ENCODE measurements at places on chromosomes 7 and 10.

GRCh38 chr7:127782654-127783559 is 130.9 kb downstream of the SND1 start:
- no peak for DNase-seq

DNA sequence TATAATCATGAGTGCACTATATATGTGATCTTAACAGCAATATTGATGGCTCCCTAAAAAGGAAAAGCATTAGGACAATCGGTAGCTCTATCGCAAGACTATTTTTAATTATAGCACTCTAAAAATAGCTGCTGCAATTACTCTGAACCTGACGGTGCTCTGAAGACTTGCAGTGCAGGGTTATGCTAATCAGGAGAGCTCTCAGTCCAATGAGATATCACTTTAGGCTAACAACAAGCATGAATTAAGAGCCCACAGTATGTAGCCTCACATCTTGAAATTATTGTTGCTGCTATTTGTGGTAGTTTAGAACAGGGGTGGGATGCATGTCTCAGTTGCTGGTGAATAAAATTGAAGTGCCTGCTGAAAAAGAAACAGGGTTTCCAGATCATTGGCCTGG is 515.8 kb upstream of the AKR1E2 start:
- no peak for DNase-seq

GRCh38 chr10:113578773-113579172 is 25.9 kb downstream of the HABP2 start:
- no peak for DNase-seq

DNA sequence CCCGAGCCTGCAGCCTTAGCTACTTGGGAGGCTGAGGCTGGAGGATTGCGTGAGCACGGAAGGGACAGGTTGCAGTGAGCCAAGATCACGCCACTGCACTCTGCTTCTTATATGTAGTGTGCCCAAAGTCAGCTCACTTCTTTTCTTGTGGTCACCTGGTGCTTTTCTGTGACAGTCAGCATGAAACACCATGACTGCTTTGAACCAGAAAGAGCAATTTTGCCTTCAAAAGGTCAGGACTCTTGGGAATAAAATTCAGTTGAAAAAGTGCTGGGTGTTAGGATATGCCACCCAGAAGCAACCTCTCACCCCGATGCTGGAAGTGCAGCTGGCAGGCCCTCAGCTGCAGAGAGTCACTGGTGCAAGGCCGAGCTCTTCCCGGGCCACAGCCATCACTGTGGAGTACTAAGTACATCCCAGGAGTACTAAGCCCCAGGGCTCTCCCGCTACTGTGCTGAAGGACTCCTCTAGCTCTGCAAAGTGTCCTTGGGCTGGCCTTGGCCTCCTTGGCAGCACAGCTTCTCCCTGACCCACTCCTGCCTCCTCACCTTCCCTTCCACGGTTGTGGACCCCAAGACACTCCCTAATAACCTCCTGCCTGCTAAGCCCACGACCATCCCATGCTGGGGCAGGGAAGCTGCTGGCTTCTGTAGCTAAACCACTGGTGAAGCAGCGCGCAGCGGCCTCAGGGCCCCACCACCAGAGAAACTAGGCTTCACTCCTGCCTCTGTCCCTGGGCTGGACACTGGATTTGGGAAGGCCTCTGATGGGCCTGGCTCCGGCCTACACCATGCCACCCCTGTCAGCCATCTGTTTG is 17.6 kb upstream of the GDI2 start:
- DNase-seq, result no peak

DNA sequence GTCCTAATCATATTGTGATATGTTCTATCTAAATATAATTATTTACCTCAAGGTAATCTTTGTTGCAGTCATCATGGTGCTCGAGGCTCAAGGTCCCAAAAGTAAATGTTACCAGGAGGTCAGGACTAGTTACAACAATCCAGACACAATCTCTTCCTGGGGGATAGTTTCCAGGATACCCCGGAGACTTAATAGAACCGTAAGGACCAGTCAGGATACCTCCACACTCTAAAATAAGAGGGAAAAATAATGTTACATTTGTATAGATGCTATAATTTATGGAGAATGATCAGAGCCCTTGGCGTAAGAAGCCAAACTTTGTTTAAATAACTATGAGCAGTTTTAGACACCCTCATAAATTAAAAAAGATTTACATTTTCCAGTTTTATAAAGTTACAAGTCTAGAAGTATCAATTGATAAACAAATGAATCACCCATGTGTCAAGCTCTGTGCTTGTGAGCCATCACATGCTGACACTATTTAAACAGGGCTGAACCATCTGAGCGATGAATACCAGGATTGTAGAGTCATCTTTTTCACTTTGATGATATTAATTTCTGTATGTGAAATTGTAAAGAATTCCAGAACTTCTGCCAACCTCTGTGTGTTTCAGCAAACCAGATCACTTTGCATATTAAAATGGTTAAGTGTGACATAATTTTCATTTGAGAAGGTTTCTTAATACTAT is 41.3 kb downstream of the CUBN start:
- no peak for DNase-seq

DNA sequence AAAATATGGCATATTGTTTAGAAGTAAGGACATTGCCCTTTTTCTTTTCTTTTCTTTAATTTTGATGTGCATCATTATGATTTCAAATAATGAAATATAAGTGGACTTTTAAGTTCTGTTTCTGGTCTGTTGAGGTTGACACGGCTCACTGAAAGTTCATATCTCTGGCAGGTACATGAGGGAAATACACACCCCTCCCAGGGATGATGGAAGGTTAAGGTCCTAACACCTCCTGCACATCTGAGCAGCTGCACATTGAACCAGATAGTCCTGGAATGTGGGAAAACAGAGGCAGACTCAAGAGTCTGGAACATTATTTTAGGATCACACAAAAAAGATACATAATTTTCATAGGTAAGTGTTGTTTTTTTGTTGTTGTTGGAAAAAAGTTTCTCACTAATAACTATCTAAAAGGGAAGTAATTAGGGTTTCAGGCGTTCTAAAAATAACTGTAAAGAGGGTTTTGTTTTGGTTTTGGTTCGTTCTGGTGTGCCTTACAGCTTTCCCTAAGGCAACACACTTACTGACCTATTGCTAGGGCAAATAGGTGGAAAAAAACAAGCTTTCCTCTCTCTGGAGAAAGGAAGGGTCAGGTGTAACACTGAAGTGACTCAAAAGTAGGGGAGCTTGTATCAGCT is 201.2 kb upstream of the PRKCQ start:
- no peak for DNase-seq

- no peak for DNase-seq
These were observed 115.8 kb downstream of the FZD1 start for GRCh38 chr7:91379991-91380390.

DNA sequence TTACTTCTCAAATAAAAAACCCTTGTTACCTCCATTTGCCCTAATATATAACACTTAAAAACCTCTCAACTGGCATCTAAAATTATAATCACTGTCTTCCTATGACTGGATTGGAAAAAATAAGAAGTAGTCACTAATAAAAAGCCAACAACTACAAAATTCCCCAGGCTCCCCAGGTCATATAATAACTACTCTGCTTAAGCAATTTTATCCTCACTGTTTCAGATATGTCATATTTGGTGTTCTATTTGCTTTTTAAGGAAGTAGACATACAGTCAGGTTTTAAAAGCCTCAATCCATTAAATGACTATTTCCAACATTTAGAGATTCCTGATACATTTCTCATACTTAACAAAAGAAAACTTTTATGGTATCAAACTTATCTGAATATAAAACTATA is 2.4 kb downstream of the H2AZ2 start:
- no peak for DNase-seq

DNA sequence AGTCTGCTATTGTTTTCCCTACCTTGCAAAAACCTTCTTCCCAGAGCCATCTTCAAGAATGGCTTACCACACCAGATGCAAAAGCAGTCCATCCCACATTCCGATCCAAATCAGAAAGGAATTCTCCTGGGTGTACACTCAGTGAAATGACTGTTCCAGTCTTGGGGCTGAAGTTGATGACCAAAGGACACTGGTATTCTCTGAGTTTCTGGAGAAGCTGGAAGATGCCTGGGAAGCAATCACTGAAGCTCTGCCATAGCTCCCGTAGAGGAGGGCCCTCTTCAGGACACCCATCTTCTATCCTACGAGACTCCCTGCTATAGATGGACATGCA is 155.7 kb downstream of the LCOR start:
- no peak for DNase-seq

- no peak for DNase-seq
These were observed 76.7 kb upstream of the MKX start for GRCh38 chr10:27822301-27822700.

- DNase-seq, result no peak
These were observed 6.1 kb upstream of the PKD1L1 start for GRCh38 chr7:47954231-47954911.
